ENCODE measurements at places on chromosomes 7 and 10. TPM values are rescaled to one million over a fixed set of nuclear protein-coding genes. Genes with fewer than 3 reads are reported as not detected.

DNA sequence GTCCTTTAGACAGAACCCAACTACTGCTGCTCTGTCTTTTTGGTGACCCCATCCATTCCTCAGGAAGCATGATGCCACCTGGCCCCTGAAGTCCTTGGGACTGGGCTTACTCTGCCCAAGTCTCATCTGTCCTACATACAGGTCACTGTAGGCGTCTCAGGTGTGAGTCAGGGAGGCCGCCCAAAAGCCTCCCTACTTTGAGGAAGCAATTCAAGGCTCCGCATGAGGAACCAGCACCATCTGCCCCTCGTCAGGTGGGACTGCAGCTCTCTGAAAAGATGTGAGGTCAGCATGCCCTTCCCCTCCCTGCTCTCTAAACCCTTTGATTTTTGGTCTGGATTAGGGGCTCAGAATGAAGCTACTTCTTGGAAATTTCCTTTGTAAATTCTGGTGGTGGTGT lies 354.8 kb downstream of the CXCL12 start:
- no peak for DNase-seq
- no peaks in the 10 kb centered on the region for H3K4me1 ChIP-seq
- no peaks in the 10 kb centered on the region for H3K27me3 ChIP-seq
- H3K36me3 ChIP-seq = no peaks in the 10 kb centered on the region
- no peak overlapping the region for H3K4me3 ChIP-seq

Gene ATRNL1
- not detected for total RNA-seq

Gene XRCC2
- total RNA-seq = 8.5 TPM

Gene MMD2
- not detected for total RNA-seq

GRCh38 chr10:70379581-70380176 lies 2.7 kb downstream of the LRRC20 start:
- no peak overlapping the region for H3K4me3 ChIP-seq
- H3K27me3 ChIP-seq = no peaks in the 10 kb centered on the region
- peaks cover 48% of the 10 kb centered on the region for H3K4me1 ChIP-seq
- DNase-seq = no peak

Gene OPN4
- not detected for total RNA-seq

DNA sequence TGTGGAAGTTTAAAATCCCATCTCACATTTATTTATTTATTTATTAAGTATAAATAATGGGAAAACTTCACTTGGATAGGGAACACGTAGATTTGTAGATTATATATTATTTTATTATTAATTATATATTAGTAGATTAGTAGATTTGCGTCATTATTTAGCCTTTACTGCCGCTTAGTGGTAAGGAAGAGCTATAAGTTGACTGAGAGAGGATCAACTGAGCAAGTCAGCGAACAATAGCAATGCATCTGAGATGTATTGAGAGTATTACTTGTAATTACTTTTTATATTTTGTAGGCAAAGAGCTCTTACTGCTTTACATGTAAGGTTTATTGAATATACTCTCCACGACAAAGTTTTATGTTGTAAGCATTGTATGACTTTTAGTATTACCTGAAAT lies 244.5 kb upstream of the ANKRD30A start:
- no peak overlapping the region for H3K27ac ChIP-seq
- H3K4me1 ChIP-seq = no peaks in the 10 kb centered on the region
- no peaks in the 10 kb centered on the region for H3K27me3 ChIP-seq
- peak; percentile 20 for DNase-seq
- no peaks in the 10 kb centered on the region for H3K36me3 ChIP-seq

DNA sequence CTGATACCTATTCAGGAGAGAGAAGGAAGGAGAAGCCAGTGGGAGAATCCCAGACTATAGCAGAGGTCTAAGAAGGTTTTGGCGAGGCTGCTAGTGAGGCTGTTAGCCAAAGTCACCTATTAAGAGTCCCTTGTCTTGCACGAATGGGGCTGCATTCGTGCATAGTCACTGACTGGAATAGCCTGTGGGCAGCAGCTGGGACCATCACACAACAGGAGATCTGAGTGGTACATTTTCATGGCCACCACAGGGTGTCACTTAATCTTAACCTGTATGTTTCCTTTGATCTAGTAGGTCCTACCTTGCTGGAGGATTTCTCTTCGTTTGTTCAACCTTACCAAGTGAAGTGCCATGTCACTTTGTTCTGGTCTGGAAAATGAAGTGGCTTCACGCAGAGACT lies 319.9 kb downstream of the BMPER start:
- DNase-seq = no peak
- no peaks in the 10 kb centered on the region for H3K4me1 ChIP-seq

- no peaks in the 10 kb centered on the region for H3K36me3 ChIP-seq
- no peak for DNase-seq
- no peaks in the 10 kb centered on the region for H3K4me1 ChIP-seq
- no peak overlapping the region for H3K4me3 ChIP-seq
Observed at GRCh38 chr7:74627661-74628411, 29.7 kb upstream of the GTF2I start.

GRCh38 chr7:36966636-36967035 lies 242.3 kb upstream of the AOAH start:
- H3K4me1 ChIP-seq = peaks cover 19% of the 10 kb centered on the region
- no peaks in the 10 kb centered on the region for H3K27me3 ChIP-seq
- no peak for DNase-seq
- H3K27ac ChIP-seq = no peak overlapping the region
- no peaks in the 10 kb centered on the region for H3K36me3 ChIP-seq

Gene MRPS16
- 86.0 TPM for total RNA-seq

DNA sequence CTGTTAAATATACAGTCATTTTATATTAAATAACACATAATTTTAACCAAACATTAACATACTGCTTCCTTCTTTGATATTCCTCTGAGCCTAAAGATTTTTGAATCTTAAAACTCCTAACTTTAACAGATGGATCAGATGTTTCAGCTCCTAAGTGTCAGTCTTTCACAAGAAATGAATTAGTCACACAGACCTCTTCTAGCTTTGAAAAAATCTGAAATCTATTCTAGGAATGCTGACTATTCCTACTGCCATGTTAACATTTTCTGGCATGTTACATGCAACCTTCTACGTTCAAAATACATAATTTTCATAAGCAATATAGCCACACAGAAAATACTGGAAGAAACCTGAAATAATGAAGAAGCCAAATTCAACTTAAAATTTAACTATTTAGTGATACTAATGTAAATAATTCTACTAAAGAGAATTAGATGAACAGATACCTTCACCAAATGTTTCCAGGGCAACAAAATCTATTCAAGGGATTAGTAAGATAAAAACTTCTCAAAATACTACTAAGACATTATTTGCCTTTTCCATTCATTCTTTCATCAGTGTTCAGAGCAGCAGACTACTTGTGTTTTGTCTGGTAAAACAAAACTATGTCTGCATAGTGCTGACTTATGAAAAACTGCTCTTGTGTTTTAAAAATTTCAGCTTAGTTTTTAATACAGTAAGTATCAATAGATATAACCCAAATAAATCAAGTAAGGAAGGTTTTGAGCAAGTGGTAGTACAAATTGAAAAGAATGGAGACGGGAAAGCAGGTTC lies 9.2 kb downstream of the JMJD1C start:
- H3K27ac ChIP-seq = no peak overlapping the region
- H3K27me3 ChIP-seq = no peaks in the 10 kb centered on the region
- H3K36me3 ChIP-seq = no peaks in the 10 kb centered on the region
- no peak overlapping the region for H3K4me3 ChIP-seq
- DNase-seq = no peak
- no peaks in the 10 kb centered on the region for H3K4me1 ChIP-seq

Gene CALHM1
- not detected for total RNA-seq

GRCh38 chr7:7315851-7316250 lies 133.5 kb downstream of the C1GALT1 start:
- no peaks in the 10 kb centered on the region for H3K4me1 ChIP-seq
- no peak for DNase-seq
- H3K4me3 ChIP-seq = no peak overlapping the region
- no peaks in the 10 kb centered on the region for H3K27me3 ChIP-seq

Gene PRSS58
- total RNA-seq = not detected

- DNase-seq = no peak
- no peak overlapping the region for H3K4me3 ChIP-seq
- H3K36me3 ChIP-seq = no peaks in the 10 kb centered on the region
- H3K27me3 ChIP-seq = no peaks in the 10 kb centered on the region
Observed at GRCh38 chr7:124457841-124458240, 307.8 kb downstream of the GPR37 start.

- no peak for DNase-seq
- no peak overlapping the region for H3K4me3 ChIP-seq
- no peaks in the 10 kb centered on the region for H3K27me3 ChIP-seq
- H3K36me3 ChIP-seq = peaks cover 6% of the 10 kb centered on the region
- peaks cover 7% of the 10 kb centered on the region for H3K4me1 ChIP-seq
Observed at GRCh38 chr10:124688889-124689670, 55.1 kb downstream of the FAM53B start.

Gene PPP1R3A
- not detected for total RNA-seq

- H3K4me1 ChIP-seq = no peaks in the 10 kb centered on the region
- H3K27ac ChIP-seq = no peak overlapping the region
- no peak for DNase-seq
- no peak overlapping the region for H3K4me3 ChIP-seq
Observed at GRCh38 chr10:106540645-106541044, 623.9 kb downstream of the SORCS1 start.

DNA sequence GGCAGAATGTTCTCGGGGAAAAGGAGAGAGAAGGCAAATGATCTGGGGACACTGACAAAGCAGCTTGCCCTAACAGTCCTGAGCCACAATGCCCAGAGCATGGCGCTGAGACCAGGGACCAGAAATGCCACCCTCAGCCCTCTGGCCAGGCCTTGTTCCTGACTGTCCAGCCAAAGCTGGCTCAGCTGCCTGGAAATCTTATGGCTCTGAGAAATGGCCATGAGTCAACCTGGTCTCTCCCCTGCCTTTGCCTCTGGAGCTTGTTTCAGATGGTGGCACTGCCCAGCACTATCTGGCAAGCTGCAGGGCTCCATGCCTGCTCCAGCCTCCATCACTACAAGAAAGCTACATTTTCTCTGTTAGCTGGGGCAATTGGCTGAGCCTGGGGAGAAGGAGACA lies 90.5 kb upstream of the PLXNA4 start:
- H3K27me3 ChIP-seq = peaks cover 2% of the 10 kb centered on the region
- H3K4me1 ChIP-seq = no peaks in the 10 kb centered on the region
- no peak overlapping the region for H3K27ac ChIP-seq
- DNase-seq = no peak

DNA sequence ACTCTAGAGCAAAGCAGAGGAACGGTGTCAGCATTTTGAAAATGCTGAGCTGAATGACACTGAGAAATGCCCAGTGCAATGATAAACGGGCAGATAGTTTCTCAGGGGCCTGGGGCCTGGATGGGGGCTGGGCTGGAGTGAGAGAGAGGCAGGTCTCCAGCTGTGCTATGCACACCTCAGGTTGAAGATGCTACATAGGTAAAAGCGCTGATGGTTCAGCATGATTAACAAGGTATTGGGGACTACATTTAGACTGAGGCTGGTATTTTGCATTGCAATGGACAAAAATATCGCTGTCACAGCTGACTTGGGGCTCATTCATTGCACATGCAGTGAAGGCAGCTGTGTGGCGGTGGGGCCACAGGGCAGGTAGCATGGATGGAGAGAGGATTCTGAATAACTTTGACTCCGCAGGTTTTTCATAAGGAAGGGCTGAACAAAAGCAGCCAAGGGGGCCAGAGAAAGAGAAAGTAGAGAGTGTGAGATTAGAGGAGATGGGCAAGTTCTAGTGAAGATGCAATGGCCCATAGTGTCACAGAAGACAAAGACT lies 290.8 kb upstream of the ZNF32 start:
- H3K27me3 ChIP-seq = no peaks in the 10 kb centered on the region
- no peaks in the 10 kb centered on the region for H3K36me3 ChIP-seq
- no peak overlapping the region for H3K27ac ChIP-seq
- no peak overlapping the region for H3K4me3 ChIP-seq
- DNase-seq = no peak

Gene CTAGE8
- 0.49 TPM for total RNA-seq

- H3K27me3 ChIP-seq = no peaks in the 10 kb centered on the region
- H3K4me1 ChIP-seq = no peaks in the 10 kb centered on the region
- no peaks in the 10 kb centered on the region for H3K36me3 ChIP-seq
- no peak for DNase-seq
Observed at GRCh38 chr7:148299350-148300276, 291.0 kb upstream of the C7orf33 start.

DNA sequence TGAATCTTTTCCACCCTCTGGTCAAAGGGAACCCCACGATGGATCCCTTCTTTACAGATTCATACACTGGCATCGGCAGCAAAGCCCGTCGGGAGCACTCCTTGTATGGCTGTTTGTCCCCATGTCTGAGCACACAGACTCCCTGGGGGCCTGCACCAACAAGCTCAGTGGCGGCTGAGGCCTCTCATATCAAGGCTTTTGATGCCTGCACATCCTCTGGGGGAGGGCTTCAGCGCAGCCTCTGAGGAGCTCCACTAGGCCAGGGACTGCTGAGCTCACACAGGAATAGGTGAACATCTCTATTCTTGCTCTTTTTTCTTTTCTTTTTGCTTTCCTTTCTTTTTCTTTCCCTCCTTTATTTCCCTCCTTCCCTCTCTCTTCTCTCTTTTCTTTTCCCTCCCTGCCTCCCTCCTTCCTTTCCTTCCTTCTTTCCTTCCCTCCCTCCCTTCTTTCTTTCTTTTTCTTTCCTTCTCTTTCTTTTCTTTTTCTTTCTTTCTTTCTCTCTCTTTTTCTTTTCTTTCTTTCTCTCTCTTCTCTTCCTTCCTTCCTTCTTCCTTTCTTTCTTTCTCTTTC lies 174.6 kb downstream of the CCDC3 start:
- no peak for DNase-seq
- no peaks in the 10 kb centered on the region for H3K4me1 ChIP-seq
- no peaks in the 10 kb centered on the region for H3K27me3 ChIP-seq
- no peaks in the 10 kb centered on the region for H3K36me3 ChIP-seq
- H3K4me3 ChIP-seq = no peak overlapping the region

Gene ZNF239
- total RNA-seq = 0.51 TPM

- no peak overlapping the region for H3K27ac ChIP-seq
- H3K4me1 ChIP-seq = no peaks in the 10 kb centered on the region
- no peak for DNase-seq
- H3K27me3 ChIP-seq = peaks cover 44% of the 10 kb centered on the region
- no peak overlapping the region for H3K4me3 ChIP-seq
Observed at GRCh38 chr7:150801242-150801945, 825 bp downstream of the TMEM176A start.

DNA sequence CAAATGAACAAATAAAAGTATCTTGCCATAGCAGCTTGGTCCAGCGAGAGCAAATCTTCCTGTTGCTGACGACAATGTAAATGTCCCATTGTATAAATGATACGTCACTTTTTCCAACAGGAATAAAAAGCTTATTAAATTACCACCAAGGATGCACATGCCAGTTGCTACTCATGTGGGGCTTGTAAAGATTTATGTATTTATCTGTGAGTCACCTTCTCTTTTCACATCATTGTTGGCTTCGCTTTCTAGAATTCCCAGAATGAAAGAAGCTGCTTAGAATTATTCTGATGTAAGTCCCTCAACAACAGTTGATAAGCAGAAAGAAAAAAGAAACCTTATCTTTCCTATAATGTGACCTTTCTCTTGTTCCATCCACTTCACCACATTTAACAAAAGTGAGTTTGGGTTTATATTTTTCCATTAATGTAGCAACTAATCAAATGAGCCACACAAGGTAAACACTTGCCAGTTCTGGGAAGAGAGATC lies 22.4 kb downstream of the DNAJC12 start:
- no peak overlapping the region for H3K4me3 ChIP-seq
- H3K27ac ChIP-seq = no peak overlapping the region
- H3K4me1 ChIP-seq = no peaks in the 10 kb centered on the region
- peak; percentile 56 for DNase-seq
- peaks cover 2% of the 10 kb centered on the region for H3K27me3 ChIP-seq

- H3K36me3 ChIP-seq = no peaks in the 10 kb centered on the region
- no peaks in the 10 kb centered on the region for H3K4me1 ChIP-seq
- H3K27ac ChIP-seq = no peak overlapping the region
- DNase-seq = no peak
- no peak overlapping the region for H3K4me3 ChIP-seq
Observed at GRCh38 chr10:48751730-48752129, 67.1 kb downstream of the WDFY4 start.
